Esophagus mucosa (tissue), 1 donor: ENCODE measurements at places on chromosomes 2 and 18. TPM values are rescaled to one million over a fixed set of nuclear protein-coding genes. Genes with fewer than 3 reads are reported as not detected.

Gene GALNT13
- total RNA-seq, result 0.04 TPM

Gene FIGN
- total RNA-seq, result 1.0 TPM

Gene KCNS3
- 3.4 TPM for total RNA-seq

Gene SLC5A7
- total RNA-seq, result not detected

Gene ANKRD30B
- not detected for total RNA-seq
